ENCODE measurements at places on chromosomes 7 and 10.

- no peak for DNase-seq
Measured at GRCh38 chr7:7185371-7185989, 3.1 kb downstream of the C1GALT1 start.

DNA sequence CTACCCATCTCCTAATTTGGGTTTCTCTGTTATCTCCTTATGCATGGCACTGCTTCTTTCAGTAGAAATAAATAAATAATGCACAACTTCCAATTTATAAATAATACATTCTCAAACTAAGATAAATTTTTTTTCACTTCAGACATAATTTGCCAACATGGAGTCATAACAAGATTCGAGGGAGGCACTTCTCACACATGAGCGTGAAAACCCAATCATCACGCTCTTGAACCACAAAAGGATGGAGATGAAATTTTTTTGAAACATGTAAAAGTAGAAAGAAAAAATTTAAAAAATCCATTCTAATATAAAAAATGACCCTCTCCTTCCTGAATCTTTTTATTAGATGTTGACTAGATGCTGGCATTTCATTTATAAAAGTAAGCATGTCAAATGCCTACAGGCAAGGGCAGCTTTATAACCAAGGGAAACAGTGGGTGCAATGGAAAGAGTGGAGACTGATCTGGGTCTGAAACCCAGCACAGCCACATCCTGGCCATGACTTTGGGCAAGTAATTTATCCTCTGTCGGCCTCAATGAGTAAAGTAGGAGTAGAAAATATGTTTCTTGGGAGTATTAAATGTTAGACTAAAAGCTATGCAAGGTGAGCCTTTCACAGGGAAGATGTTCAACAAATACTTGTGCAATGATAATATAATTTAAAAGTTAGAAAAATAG is 185.0 kb downstream of the STK31 start:
- DNase-seq: no peak

DNA sequence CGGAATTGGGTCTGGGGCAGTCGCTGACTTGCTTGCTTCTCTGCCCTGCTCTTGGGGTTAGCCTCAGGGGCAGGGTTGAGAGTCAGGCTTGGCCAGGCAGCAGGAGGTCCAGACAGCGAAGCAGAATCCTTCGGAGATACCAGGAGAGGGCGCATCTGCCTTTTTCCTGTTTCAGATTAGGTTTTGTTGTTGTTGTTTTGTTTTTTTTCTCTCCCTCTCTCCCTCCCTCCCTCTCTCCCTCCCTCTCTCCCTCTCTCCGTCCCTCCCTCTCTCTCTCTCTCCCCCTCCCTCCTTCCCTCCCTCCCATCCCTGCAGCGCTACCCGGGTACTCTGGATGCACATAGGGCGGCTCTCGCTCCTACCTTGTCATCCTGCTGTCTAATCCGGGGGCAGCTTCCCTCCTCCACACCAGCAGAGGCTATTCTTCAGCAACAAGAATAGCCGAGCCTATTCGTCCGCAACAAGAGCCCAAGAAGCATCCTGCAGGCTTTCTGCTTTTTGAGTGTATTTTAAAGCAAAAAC is 758 bp upstream of the OPTN start:
- no peak for DNase-seq

GRCh38 chr7:137772316-137772715 is 74.5 kb downstream of the DGKI start:
- no peak for DNase-seq

GRCh38 chr10:86100581-86101061 is 266.0 kb downstream of the GRID1 start:
- no peak for DNase-seq

GRCh38 chr10:79244841-79245504 is 102.3 kb upstream of the PPIF start:
- DNase-seq: no peak
